HFF-Myc (cell line): ENCODE measurements at places on chromosomes 5 and 9.

- DNase-seq, result peak; percentile 43
Measured at GRCh38 chr5:33901156-33901555, 9.4 kb upstream of the ADAMTS12 start.

DNA sequence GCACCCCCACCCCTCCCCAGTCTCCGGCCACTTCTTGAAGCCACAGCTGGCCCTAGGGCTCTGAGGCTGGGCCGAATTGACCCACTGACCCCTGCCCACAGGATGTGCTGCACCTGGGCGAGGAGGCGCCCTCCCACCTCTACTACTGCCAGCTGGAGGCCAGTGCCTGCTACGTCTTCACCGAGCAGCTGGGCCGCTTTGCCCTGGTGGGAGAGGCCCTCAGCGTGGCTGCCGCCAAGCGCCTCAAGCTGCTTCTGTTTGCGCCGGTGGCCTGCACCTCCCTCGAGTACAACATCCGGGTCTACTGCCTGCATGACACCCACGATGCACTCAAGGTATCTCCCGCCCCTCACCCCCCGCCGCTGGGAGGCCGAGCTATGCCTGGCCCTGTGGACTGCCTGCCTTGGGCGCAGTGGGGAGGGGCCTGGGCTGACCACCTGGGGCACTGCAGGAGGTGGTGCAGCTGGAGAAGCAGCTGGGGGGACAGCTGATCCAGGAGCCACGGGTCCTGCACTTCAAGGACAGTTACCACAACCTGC is 21.3 kb downstream of the HK3 start:
- no peak for DNase-seq

GRCh38 chr5:143495110-143495509 is 91.6 kb upstream of the NR3C1 start:
- DNase-seq, result no peak

DNA sequence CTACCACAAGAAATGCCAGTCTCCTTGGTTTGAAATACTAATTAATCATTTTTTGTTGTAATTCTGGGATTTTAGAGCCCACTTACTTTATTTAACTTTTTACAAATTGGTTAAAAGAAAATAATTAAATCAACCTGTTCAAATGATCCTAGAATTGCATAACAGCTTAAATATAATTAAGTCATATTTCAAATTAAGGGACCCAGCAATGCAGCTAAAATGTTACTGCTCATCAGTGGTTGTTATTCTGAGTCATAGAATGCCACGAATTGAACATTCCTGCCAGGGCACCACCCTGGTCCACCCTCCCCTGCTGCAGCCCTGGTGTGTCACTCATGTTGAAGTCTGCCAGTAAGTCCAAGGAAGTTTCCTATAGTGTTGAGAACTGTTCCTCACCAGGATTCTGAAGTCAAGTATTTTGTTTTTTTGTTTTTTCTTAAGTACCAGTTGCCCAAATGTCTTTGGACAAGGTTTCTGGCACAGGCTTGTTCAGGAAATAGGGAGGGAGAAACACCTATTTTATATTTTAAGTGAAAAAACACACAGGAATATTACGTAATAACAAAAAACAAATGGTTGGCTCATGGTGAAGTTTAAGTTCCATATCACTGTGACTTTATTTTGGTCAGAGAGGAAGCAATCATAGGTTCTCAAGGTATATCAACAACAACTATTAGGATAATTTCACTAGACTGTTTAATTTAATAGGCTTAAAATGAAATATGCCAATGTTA is 4.3 kb upstream of the ITGA1 start:
- DNase-seq, result no peak

- DNase-seq, result no peak
Measured at GRCh38 chr5:111242606-111243005, 18.4 kb downstream of the CAMK4 start.

DNA sequence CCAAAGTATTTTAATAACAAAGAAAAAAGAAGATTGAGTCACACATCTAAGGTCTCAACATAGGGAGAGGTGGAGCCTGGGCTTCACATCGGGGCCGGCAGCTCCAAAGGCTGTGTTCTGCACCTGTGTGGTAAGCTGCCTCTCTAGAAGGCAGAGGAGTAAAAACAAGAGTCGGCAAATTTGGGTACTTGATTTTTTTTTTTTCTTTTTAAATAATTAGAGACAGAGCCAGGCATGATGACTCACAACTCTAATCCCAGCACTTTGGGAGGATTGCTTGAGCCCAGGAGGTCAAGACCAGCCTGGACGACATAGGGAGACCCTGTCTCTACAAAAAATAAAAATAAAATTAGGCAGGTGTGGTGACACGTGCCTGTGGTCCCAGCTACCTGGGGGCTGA is 4.7 kb downstream of the URM1 start:
- DNase-seq, result no peak

DNA sequence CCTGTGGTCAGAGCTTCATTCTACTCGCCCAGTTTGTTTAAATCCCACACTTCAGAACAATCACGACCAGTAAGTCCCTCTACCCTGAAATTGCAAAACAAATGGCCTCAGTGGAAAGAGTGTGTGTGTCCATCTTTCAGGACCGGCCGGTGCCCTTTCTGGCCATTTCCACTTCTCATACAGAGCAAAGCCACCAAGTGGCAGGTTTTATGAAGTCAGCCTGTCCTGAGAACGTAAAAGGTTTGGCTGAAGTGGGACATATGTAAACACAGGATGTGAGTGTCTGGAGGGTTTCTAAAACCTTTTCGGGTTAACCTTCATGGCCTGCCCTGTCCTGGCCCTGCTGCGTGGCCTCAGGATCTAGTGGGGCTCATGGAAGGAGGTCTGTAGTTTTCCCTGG is 24.7 kb downstream of the NXNL2 start:
- no peak for DNase-seq

DNA sequence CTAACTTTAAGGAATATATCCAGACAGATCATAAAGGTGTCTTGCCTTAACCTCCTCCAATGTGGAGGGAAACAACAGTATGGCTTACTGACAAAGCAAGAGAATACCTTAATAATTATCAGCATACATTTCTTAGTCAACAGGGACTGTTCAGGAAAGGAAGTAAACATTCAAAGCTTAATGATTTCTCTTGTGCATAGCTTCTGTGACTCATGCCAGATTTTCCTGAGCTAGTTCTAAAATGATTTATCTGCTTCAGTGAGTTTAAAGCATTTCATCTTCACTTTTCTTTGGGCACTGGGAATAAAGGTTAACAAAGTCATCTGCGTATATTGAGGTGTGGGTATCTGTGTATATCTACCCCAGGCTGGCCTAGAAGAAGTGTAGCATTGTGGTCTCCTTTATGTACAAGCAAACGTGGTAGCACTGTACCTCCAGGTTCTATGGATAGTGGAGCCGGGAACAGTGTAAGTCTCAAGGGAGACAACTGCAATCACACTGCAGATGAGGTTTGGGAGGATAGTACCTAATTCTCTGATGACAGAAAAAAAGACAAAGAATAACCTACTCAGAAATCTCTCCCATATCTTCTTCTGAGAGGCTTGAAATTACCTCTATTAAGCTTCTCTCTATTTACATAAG is 284.1 kb downstream of the HCN1 start:
- DNase-seq, result no peak

GRCh38 chr9:3224931-3225330 is 300.9 kb downstream of the RFX3 start:
- no peak for DNase-seq

DNA sequence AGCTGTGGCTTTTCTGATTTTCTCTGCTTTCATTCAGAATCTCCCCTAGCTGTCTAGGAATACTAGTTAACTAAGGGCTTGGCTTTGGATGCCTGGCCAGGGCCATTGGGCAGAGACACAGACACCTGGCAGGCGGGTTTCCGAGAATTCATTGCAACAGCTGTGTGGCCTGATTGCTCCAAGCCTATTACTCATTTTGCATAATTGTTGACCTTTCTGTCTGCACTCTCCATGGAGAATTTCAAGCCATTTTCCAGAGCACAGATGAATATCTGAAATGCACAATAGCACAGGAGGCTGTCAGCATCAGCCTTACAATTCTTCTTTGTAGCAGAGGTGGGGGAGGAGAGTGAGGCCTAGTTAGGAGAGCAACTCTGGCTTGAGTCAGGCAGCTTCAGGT is 310.5 kb downstream of the DMAC1 start:
- no peak for DNase-seq

GRCh38 chr9:135343136-135343535 is 136.4 kb upstream of the PPP1R26 start:
- no peak for DNase-seq

DNA sequence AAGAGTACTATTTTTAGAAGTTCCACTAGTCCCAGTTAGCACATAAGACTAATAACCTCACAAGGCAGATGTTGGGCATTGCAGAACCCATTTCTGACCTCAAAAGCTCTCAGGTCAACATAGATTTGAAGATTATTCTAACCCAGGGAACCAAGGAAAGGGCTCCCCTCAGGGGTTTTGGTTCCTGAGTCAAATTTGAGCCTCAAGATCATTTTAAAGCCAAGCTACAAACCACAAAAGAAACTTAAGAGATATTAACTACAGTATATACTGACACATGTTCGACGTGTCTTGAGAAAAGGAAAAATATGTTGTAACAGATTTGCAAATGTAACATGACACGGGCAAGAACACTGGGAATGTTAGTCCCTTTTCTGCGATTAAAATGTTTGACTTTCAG is 88.6 kb downstream of the GNAQ start:
- no peak for DNase-seq

DNA sequence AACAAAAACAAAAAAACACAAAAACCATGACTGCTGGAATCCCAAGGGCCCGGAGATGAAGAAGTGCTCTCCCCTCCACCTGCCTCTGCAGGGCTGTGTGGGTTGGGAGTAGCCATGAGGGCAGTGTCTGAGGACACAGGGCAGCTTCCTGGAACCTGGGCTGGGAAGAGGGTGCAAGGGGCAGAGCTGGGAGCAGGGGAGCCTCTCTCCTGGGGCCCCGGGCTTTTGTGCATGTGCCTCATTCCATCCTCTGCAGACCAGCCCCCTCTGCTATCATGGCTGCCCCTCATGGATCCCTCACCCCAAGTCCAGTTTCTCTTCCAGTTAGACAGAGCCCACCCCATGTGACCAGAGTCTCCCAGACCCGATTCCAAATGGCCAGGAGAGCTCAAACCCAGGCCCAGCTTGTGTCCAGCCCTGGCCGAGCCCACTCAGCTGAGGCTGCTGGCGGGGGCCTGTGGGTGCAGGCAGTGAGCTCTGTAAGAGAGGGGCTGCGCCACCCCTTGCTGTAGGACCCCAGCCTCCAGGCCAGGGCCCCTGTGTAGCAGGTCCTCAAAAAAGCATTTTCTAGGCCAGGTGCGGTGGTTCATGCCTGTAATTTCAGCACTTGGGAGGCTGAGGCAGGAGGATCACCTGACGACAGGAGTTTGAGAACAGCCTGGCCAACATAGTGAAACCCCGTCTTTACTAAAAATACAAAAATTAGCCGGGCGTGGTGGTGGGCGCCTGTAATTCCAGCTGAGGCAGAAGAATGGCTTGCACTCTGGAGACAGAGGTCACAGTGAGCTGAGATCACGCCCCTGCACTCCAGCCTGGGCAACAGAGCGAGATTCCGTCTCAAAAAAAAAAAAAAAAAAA is 44.5 kb downstream of the PLPP7 start:
- no peak for DNase-seq

DNA sequence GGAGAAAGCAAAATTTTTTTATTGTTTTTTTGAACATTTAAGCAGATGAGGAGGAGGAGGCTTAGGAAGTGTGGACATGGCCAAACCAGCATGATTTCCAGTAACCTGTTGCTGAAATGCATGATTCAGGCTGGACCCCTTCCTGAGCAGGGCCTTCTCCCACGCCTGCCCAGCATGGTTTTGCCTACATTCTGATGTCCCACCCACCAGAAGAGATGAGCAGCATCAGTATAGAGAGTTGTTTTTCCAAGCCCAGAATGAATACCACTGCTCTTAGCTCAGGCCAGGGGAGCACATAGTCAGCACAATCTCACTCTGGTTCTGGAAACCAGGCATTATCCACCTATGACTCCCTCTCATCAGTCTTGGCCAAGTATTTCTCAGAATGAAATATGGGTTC is 90.1 kb downstream of the PAPPA start:
- no peak for DNase-seq

GRCh38 chr5:124261848-124262247 is 484.6 kb downstream of the ZNF608 start:
- DNase-seq, result no peak

DNA sequence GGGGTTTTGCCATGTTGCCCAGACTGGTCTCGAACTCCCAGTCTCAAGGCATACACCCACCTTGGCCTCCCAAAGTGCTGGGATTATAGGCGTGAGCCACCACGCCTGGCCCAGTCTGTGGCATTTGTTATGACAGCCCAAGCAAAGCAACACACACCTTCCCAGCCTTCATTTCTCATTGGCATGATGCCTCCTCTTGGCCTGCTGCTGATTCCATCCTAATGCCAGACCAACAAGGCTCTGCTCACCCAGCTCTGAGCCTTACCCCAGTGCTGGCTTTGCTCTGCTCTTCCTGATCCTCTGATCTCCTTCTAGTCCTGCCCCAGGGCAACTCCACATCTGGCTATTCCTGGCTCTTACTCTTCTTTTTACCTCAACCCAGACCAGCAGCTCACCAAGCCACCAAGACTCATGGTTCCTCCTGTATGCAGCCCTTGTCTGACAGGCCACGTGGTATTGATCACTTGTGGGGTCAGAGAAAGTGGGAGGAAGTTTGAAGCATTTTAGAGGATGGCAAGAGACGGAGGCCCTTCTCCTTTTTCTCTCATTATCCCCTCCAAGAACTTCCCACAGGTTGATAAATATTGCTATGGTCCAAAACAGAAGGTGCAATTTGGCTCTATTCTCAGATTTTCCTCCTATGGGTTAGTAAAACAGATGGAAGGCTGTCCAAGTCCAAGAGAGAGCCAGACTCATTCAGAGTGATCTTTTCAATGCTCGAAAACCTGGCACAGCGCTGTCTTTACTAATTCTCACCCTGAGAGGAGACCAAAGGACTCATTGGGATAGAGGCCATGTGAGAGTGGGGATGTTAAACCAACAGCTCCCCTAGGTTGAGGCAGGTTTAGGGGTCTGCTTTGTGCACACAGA is 958 bp downstream of the CD180 start:
- no peak for DNase-seq

- no peak for DNase-seq
Measured at GRCh38 chr9:73643379-73644013, 491.8 kb downstream of the ANXA1 start.

- no peak for DNase-seq
Measured at GRCh38 chr9:136484153-136485048, 1.6 kb upstream of the SEC16A start.

- no peak for DNase-seq
Measured at GRCh38 chr9:8779478-8779877, 979.9 kb upstream of the DMAC1 start.

DNA sequence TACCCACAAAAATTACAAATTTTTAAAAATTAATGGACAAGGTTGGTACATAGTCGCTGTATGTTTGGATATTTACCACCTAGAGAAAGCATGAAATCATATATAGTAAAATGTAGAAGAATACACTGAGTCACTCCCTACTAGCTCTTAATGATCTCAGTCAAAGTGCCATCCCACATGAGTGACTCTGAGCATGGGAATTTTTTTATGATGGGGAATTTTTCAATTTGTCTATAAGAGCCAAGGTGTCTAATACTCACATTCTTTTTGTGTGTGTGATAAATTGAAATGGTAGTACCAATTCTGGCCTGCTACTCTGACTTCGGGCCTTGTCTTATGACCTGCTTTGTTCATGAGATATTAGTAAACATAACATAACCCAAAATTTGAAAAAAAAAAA is 483.2 kb downstream of the CDH10 start:
- DNase-seq, result no peak

- DNase-seq, result no peak
Measured at GRCh38 chr9:6733257-6733656, 24.5 kb upstream of the KDM4C start.

- no peak for DNase-seq
Measured at GRCh38 chr5:28580616-28581015, 1542.2 kb upstream of the CDH9 start.
